CD4-positive, alpha-beta memory T cell (primary cell): ENCODE measurements at places on chromosomes 5 and 9. TPM values are rescaled to one million over a fixed set of nuclear protein-coding genes. Genes with fewer than 3 reads are reported as not detected.

DNA sequence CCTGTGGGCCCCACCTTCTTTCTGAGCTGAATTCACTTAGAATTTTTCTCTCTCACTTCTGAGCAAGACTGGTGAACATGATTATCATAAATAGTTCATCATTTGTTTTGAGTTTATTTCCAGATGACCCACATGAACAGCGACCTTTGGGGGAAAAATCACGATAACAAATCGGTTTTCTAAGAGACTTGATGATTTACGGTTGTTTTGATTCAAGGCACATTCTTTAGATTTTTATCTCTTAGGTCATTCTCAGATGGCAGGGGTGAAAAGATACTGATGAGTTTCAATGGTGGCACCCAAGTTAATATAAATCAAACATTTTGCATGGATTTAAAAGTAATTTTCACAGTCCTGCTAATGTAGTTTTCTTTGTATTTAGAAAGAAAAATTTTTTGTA, 95.1 kb downstream of the DMXL1 start:
- no peak overlapping the region for H3K4me3 ChIP-seq
- no peak overlapping the region for H3K27ac ChIP-seq
- H3K27me3 ChIP-seq: no peaks in the 10 kb centered on the region

DNA sequence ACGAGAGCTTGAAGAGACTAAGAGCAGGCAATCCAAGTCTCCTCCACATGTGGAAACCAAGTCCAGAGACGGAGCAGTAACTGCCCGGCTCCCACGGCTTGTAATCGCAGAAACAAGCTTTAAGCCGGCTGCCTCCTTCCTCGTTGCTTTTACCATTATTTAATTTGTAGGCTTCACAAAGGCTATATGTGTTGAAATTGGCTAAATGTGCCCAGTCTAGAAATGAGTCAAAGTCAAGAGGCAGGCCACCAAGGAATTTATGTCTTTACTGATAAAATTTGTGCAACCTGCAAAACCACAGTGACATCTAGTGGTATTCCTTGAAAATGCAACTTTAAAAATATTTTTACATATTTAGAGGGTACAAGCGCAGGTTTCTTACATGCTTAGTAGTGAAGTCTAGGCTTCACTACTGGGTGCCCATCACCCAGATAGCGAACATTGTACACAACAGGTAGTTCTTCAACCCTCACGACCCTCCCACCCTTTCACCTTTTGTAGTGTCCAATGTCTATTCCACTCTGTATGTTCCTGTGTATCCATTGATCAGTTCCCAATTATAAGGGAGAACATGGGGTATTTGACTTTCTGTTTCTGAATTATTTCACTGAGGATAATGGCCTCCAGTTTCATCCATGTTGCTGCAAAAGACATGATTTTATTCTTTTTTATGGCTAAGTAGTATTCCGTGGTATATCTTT, 33.5 kb upstream of the EBF1 start:
- peaks cover 3% of the 10 kb centered on the region for H3K27me3 ChIP-seq
- H3K36me3 ChIP-seq: no peaks in the 10 kb centered on the region
- peak; percentile 49 for DNase-seq
- H3K4me3 ChIP-seq: no peak overlapping the region
- no peak overlapping the region for H3K27ac ChIP-seq
- no peaks in the 10 kb centered on the region for H3K4me1 ChIP-seq

DNA sequence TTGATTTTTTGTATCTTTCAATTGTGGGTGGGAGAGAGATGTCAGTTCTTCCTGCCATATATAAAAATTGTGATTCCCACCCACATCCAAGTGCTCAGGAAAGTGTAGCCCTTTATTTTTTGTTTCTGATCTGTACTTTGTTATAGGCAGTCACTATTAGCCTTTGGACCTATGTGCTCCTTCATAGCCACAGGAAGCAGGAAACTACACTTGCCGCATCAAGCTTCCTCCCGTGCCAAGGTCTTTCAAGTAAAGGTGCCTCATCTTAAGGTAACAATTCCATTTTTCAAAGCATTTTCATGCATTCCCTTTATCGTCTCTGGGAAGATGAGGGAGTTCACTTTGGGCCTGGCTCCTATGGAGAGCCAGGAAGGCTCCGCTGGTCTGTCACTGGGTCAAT, 339.0 kb downstream of the DIRAS2 start:
- H3K4me3 ChIP-seq: no peak overlapping the region
- H3K27me3 ChIP-seq: no peaks in the 10 kb centered on the region
- H3K27ac ChIP-seq: no peak overlapping the region
- no peaks in the 10 kb centered on the region for H3K4me1 ChIP-seq

DNA sequence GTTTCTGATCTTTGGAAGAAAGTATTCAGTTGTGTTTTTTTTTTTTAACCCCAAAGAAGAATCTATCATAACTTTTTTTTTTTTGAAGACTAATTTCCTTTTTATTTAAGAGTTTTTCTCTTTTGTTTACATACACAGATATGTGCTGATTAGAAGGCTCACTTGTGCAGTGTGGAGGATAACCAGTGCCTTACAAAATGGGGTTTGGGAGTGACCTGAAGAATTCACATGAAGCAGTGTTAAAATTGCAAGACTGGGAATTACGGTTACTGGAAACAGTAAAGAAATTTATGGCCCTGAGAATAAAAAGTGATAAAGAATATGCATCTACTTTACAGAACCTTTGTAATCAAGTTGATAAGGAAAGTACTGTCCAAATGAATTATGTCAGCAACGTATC, 50.3 kb downstream of the FER start:
- H3K27me3 ChIP-seq: no peaks in the 10 kb centered on the region
- no peak overlapping the region for H3K27ac ChIP-seq
- DNase-seq: no peak
- no peaks in the 10 kb centered on the region for H3K4me1 ChIP-seq
- H3K36me3 ChIP-seq: no peaks in the 10 kb centered on the region

Gene SAXO1
- total RNA-seq: 1.0 TPM

DNA sequence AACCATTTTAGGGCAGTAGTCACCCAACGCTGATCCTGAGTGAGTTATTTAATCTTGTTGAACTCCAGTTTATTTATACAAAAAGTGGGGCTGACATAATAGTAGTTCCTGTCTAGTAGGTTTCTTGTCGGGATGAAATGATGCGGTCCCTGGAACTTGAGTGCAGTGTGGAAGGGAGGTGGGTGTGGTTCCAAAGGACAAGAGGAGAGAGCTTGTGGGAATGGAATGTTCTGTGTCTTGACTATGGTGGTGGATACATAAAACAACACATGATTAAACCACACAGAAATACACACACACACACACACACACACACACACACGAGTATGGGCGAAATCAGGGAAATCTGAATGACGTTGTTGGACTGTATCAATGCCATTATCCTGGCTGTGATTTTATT, 66.1 kb upstream of the BARHL1 start:
- DNase-seq: no peak
- no peaks in the 10 kb centered on the region for H3K4me1 ChIP-seq
- no peaks in the 10 kb centered on the region for H3K27me3 ChIP-seq
- no peak overlapping the region for H3K27ac ChIP-seq
- no peak overlapping the region for H3K4me3 ChIP-seq
- no peaks in the 10 kb centered on the region for H3K36me3 ChIP-seq

DNA sequence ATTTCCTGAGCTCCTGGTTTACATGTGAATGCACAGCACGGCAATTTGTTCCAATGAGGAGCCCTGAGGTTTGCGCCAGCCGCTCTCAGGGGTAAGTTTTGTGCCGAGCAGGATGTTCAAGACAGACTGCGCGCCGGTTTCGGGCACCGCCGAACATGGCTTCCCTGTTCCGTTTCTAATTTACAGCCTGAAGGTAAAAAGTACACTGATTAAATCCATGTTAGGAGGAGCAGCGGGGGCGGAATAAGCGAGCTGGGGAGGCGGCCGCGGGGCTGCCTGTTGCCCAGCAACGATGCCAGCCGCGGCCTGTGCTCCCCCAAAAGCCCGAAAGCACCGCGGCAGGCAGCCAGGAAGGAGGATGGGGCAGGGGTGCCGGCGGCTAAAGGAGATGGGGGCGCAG, 6.4 kb downstream of the SOWAHA start:
- H3K4me1 ChIP-seq: peaks cover 11% of the 10 kb centered on the region
- DNase-seq: no peak
- no peaks in the 10 kb centered on the region for H3K36me3 ChIP-seq
- H3K4me3 ChIP-seq: no peak overlapping the region
- peaks cover 7% of the 10 kb centered on the region for H3K27me3 ChIP-seq
- H3K27ac ChIP-seq: no peak overlapping the region

DNA sequence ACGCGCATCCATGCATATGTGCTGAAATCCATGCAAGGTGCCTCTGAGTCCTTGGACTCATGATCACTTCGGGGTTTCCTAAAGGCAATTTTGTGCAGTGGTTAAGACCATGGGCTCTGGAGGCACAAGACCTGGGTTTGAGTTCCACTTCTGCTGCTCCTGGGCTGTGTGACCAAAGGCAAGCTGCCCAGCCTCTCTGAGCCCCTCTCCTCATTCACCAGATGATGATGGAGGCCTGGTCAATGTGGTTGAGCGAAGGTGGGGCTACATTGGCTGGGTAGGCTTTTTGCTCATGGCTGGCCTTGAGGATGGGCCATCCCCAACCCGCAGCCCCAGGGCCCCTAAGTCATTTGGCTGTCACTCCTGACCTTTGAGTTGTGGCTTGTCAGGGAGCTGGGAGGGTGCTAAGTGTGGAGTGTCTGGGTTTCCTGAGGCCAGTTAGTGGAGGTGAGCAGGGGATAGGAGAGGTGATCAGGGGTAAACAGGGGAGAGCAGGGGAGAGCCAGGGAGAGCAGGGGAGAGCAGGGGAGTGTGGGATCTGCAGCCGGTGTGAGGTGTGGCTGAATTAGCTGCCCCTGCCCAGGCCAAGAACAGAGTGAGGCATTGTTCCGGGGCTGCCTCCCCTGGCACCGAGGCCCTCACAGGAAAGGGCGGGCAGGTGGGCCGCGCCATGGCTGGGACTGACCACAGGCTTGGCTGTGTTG, 64.6 kb upstream of the SYNPO start:
- no peak overlapping the region for H3K27ac ChIP-seq
- no peaks in the 10 kb centered on the region for H3K4me1 ChIP-seq
- H3K27me3 ChIP-seq: no peaks in the 10 kb centered on the region
- H3K4me3 ChIP-seq: no peak overlapping the region

DNA sequence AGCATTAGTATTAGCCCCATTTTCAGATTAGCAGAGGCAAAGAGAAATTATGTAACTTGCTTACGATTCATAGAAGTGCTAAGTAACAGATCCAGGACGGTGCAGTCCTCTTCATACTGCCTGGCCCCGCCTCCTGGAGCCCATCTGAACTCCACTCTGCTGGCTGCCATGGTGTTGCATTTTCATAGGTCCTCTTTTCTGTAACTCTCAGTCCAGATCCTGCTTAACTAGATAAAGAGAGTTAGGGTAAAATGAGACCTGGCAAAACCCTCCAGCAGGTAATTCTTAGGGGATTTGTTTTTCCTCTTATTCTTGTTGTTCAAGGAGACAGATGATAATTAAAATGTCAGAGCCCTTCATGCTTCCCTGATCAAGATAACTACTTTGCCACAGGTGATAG, 135.1 kb upstream of the EFNA5 start:
- no peak overlapping the region for H3K4me3 ChIP-seq
- no peaks in the 10 kb centered on the region for H3K36me3 ChIP-seq
- no peak overlapping the region for H3K27ac ChIP-seq
- no peak for DNase-seq

Gene RPS14
- total RNA-seq: 5,575 TPM

DNA sequence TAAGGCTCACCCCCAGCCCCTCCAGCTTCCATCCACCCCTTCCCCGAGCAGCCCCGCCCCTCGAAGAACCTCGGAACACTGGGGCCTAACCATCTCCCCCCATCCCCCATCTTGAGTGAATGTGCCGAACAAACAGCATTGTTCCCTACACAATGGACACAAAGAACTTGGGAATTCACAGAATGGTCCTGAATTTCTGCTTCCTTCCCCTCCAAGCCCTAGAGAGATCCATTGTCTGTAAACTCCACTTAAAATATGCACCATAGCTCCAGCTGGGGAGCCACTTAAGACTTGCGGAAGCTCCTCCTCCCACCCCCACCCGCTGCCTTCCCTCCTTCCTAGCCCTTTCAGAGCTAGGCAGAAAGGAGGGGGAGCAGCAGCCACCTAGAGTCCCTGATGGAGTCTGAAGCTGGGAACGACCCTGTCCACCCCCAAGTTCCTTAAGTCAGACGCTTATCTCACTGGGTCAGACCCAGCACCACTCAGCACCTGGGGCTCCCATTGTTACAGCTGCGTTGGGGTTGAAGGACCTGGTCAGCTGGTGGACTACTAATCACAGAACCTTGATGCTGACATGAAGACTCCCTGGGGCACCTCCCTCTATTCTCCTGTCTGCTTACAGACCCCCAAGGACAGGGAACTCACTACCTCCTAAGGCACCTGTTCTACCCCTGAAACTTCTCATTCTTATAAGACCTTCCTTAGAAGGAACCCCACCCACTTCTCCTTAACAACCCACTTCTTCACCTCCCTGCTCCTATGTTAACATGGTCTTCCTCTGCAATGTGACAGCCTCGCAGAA, 61.4 kb downstream of the PCDH1 start:
- no peak for DNase-seq
- H3K27me3 ChIP-seq: peaks cover 4% of the 10 kb centered on the region
- H3K4me1 ChIP-seq: no peaks in the 10 kb centered on the region
- no peaks in the 10 kb centered on the region for H3K36me3 ChIP-seq
- H3K27ac ChIP-seq: no peak overlapping the region

- no peaks in the 10 kb centered on the region for H3K4me1 ChIP-seq
- no peak overlapping the region for H3K27ac ChIP-seq
- no peaks in the 10 kb centered on the region for H3K27me3 ChIP-seq
Measured at GRCh38 chr9:72207278-72207677, 58.0 kb downstream of the GDA start.

DNA sequence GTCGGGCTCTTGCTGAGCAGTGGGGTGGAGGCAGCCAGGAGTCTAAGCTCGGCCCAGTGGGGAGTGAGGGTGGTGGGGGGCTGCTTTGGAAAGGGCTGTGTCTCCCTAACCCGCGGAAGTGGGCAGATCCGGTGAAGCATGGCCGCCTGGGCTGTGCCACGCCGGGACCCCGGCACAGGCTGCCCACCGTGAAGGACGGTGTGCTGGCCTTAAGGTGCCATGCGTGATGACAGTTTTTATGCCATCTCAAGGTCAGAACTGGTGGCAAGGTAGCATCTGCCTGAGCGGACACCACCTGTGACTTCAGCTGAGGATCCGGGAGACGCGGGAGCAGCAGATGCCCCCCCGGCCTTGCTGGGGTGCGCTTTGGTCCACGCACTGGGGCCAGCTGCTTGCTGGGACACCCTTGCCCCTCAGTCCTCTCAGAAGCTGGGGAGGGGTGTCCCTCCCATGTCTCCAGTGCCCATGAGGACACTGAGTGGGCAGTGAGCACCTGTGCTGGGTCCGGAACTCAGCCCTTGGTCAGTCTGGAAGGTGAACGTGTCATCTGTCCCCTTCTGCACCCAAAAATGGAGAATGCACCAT, 53.9 kb downstream of the AHRR start:
- no peak for DNase-seq
- no peak overlapping the region for H3K4me3 ChIP-seq
- H3K27me3 ChIP-seq: no peaks in the 10 kb centered on the region
- peaks cover 10% of the 10 kb centered on the region for H3K4me1 ChIP-seq

Gene PCDHGA10
- total RNA-seq: 0.35 TPM
